Heart right ventricle (tissue), 16 donors: ENCODE measurements at places on chromosomes 7 and 10. TPM values are rescaled to one million over a fixed set of nuclear protein-coding genes. Genes with fewer than 3 reads are reported as not detected.

DNA sequence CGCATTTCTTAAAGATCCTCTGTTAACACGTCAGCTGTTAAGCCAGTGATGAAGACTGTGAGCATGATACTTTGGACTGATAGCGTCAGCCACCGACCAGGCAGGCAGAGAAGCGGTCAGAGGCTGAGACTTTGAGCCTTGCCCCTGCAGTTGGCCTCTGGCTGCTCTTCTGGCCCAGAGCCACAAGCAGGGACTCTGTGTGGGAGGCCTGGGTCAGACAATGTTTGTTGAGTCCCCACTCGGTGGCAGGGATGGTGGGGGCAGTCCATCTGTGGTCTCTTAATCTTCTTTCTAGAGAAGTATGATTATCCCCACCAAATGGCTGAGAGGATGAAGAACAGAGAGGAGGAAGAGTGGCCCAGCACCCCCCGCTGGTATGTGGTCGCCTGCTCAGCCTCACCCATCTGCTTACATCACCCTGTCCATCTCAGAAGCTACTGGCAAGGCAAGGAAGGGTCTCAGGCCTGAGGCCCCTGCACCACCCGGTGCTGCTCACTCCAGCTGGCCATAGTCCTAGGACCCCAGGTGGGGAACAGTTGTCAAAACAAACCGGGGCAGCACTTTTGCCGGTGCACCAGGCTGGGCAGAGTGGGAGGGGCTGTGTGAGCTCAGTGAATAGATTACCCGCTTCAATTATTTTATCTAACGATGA is 202.9 kb downstream of the GRID1 start:
- no peak for DNase-seq

GRCh38 chr7:45080265-45080957 is 8.4 kb downstream of the NACAD start:
- no peak for DNase-seq

DNA sequence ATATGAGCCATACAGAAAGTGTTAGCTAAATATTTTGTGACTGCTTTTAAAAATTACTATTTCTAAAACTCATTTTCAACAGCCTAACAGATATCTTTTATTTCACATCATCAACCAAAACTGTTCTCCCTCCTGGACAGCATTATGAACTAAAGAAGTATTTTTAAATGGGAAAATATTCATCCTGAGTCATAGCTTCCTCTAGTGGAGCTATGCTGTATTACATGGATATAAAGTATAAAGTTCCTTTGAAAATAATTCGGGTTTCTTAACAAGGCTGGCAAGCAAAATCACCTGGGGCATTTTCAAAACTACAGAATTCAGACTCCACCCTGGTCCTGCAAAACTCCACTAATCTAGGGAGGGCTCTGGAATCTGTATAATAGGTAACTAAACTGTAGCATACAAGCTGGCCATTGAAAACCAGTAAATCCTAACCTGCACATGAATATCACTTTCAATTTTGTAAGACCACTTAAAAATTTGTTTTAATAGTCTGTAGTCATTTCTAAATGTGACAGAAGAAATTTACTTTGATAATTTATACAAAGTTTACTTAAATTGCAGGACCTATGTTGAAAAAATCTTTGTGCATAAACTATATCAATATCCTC is 53.5 kb downstream of the SCIN start:
- no peak for DNase-seq

DNA sequence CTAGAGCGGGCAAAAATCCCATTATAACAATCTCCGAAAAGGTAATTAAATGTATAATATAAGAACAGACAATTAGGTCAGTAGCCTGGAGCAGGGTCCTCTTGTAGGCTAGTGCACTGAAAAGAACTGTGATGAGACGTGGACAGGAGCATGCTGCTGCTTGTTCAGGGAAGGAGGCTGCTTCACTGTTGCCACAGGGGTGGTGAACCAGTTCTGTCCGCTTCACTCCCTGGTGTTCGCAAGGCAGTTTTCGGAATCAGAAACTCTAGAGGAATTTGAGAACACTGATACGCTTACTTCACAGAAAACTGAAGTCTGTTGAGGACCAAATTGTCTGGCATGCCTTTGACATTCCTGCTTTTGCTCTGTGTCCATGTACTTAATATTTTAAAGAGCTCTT is 17.4 kb downstream of the ZNRF2 start:
- DNase-seq, result no peak

EPHA1 gene
- total RNA-seq, result not detected

DNA sequence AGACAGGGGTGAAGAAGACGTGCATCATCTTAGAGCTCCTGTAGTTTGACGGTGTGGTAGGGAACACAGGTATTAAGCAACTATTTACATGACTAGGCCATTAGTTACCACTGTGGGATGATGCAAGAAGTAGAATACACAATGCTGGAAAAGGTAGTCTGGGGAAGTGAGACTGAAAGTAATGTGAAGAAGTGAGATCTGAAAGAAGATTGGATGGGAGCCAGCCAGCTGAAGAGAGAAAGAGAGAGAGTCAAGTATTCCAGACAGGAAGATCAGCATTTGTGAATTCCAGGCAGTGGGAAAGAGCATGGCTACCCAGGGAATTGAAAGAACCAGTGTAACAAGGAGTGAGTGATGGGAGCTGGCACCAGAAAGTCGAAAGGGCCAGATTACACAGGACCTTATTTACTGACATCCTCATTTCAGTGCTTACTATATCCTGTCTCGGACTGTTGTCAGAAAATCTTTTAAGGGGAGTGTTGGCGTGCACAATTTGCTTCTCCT is 4.0 kb upstream of the CFAP58 start:
- DNase-seq, result no peak

DNA sequence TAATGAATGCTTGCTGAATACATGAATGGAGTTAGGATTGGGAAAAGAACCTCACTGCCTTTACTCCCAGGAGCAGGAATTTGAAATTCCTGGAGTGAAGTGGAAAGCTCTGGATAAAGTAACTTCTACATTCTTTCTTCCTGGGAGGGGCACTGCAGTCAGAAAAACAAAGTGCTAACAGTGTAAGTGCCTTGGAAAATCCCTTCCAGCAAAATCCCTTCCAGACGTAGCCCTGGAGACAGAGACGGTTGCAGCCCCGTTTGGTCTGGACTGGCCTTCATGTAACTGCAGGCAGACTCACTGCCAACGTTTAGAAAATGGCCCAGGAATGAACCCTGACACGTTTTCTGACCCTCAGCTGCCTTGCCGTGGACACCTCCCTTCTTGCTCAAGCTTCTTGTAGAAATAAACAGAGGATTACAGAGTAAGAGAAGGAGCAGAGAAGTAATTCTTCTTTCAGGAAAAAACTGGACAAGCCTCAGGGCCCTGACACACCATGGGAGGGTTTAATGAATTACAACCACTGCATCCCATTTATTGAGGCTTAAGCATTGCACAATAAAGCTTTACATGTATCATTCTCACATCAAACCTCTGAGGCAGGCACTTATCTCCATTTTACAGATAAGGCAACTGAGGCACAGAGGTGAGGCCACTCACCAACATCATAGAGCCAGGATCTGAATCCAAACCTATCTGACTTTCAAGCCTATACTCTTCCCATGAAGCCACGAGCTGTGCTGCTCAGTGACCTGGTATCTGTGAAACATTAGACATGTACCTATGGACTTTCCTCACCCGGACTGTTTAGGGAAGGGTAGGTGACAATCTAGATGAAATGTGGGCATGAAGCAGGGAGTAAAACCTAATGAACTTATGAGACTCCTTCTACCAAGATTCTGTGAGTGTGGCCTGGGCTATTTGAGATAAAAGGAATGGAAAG is 7.8 kb downstream of the ITPRIP start:
- DNase-seq, result peak; percentile 59

- peak; percentile 40 for DNase-seq
Observed at GRCh38 chr10:43292755-43293676, 26.2 kb upstream of the RASGEF1A start.
